ENCODE measurements at places on chromosomes 16 and 17. TPM values are rescaled to one million over a fixed set of nuclear protein-coding genes. Genes with fewer than 3 reads are reported as not detected.

HSD3B7 gene
- 28.9 TPM for total RNA-seq

EFNB3 gene
- 0.39 TPM for total RNA-seq

KRT33A gene
- not detected for total RNA-seq

CD68 gene
- total RNA-seq: 59.6 TPM

ITGAD gene
- total RNA-seq: not detected

SERPINF2 gene
- 0.20 TPM for total RNA-seq

RNF222 gene
- total RNA-seq: not detected

C17orf50 gene
- not detected for total RNA-seq

GNG13 gene
- total RNA-seq: not detected

Data from smooth muscle cell of the pulmonary artery (primary cell).